Mammary epithelial cell (primary cell): ENCODE measurements at places on chromosomes 4 and X. TPM values are rescaled to one million over a fixed set of nuclear protein-coding genes. Genes with fewer than 3 reads are reported as not detected.

F11 gene
- polyA plus RNA-seq = not detected

TEX13B gene
- not detected for polyA plus RNA-seq

MAGEA6 gene
- polyA plus RNA-seq = not detected

PPM1K gene
- polyA plus RNA-seq = 7.7 TPM

TMEM192 gene
- polyA plus RNA-seq = 16.3 TPM

IRS4 gene
- not detected for polyA plus RNA-seq
